Caki2 (cell line): ENCODE measurements at places on chromosomes 1 and 21.

DNA sequence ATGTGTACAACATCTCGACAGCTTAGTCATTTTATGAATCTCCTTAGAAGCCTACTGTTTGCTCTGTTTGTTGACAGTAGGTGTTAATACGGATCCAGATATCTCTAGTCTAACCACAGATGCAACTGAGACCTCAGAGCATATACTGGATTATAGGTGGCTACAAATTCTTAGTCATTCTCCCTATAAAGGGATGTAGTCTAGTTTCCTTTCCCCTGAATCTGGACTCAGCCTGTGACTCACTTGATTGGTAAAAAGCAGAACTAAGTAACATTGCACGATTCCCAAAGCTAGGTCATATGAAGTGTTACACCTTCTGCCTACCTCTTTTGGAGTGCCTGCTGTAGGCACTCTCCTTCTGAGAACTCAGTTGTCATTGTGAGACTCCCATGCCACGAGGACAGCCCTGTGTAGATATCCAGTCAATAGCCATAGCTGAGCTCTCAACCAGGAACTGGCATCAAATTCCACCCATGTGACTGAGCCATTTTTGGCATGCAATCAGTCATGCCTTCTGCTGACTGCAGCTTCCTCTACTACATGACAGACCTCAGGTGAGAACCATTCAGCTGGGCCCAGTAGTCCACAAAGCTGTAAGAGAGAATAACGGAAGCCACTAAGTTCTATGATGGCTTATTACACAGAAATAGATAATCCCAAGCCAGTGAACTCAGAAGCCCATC is 135.9 kb upstream of the CHRM3 start:
- DNase-seq = no peak

DNA sequence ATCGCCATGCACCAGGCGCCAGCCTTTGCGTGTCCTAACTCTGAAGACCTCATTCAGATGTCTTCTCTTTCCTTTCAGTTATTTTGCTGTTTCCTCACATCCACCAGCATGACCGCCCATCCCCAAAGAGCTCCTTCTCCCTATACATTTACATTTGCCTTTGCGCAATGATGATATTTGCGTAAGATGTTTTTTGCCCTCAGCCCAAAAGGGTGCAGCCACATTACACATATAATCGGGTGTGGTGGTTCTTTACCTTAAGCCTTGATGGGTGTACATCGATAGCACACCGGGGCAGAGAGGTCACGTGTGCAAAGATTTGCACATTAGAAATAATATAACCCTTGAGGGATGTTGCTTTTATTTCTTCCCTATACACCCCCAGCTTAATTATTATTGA is 192.8 kb downstream of the HUNK start:
- no peak for DNase-seq

DNA sequence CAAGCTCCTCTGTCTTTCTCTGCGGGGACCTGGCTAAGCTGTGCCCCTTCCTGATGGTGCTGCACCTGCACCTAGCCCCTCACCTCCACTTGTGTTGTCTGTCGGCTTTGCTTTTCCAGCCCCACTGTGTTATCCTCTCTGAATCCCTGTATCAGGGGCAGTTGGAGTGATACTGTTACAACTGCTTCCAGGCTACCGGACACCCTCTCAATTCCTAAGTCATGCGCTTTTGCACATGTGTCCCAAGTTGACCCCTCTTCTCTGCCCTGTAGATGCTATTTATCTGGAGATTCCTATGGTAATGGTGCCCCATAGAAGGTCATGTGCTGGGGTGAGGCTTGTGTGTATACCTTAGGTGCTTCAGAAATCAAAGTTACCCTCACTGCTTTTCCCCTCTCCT is 58.9 kb downstream of the TBCE start:
- DNase-seq = no peak

DNA sequence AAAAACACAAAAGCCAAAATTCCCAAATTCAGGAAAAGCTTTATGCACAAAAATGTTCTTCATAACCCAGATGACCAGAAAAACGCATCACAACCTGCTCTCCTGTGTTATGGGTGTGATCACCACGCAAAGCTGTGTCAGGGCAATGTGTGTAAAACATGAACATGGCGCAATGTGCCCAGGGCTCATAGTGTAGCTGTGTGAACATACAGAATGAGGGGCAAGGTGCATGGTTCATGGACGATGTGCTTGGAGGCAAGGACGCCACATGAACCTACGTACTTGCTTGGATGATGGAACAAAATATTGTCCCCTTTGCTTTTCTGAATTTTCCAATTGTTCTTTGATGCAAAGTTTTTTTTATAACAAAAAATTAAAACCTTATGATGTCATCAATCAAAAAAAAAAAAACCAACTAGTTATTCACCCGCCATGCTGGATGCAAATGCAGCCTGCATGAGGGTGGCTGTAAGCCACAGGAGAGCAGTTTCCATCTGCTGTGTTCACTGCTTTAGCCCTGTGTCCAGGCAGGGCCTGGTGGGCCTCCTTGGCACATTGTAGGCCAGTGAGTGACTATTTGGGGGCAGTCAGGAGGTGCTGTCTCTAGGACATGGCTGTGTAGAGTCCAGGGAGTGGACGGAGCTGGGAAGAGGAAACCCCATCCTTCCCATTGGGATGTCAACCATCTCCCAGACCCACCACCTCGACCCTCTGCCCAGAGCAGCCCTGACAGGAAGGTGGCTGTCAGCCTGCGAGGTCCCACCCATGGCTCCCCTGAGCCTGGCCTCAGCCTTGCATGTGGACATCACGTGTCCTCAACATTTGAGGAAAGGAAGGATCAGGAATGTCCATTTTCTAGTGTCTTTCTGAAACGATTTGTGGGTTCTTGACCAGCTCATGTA is 13.6 kb downstream of the KRTAP10-1 start:
- DNase-seq = no peak

DNA sequence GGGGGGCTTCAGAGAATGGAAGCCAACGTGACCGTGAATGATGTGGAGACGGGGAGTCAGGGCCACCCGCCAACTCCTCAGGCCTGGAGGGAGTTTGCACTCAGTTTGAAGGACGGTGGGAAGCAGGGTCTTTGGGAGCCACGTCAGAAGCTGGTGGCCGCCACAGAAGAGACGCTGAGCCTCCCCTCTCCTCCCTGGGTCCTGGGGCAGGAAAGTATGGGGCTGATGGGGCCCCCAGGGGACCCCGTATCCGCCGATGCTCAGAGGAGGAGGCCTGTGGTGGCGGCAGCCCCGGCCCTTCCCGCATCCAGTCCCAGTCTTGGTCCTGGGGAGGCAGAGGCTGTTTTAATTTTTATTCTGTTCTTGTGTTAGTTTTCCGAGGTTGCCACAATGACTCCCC is 188.6 kb upstream of the C1orf174 start:
- DNase-seq = no peak

GRCh38 chr1:1371364-1371745 is 3.7 kb downstream of the AURKAIP1 start:
- DNase-seq = no peak

DNA sequence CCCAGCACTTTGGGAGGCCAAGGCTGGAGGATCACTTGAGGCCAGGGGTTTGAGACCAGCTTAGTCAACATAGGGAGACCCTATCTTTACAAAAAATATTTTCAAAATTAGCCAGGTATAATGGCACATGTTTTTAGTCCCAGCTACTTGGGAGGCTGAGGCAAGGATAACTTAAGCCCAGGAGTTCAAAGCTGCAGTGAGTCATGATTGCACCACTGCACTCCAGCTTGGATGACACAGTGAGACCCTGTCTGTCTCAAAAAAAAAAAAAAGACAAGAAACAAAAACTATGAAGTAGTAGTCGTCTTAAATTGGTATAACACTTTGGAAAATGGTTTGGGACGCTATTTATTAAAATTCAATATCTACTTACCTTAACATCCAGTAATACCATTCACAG is 7.7 kb downstream of the AIM2 start:
- DNase-seq = no peak

- DNase-seq = no peak
Observed at GRCh38 chr1:27633298-27633610, 1.7 kb downstream of the FGR start.
